ENCODE measurements at places on chromosomes 5 and 9.

GRCh38 chr9:77392328-77392727, 215.0 kb downstream of the VPS13A start:
- DNase-seq, result no peak

GRCh38 chr5:175867587-175868347, 3.6 kb upstream of the CPLX2 start:
- peak; percentile 33 for DNase-seq

- no peak for DNase-seq
These were observed 12.9 kb downstream of the DYNC2I2 start for GRCh38 chr9:128643519-128644300.

GRCh38 chr5:154977409-154977808, 36.1 kb upstream of the KIF4B start:
- DNase-seq, result no peak

GRCh38 chr5:110963495-110963894, 108.0 kb upstream of the TSLP start:
- DNase-seq, result no peak

DNA sequence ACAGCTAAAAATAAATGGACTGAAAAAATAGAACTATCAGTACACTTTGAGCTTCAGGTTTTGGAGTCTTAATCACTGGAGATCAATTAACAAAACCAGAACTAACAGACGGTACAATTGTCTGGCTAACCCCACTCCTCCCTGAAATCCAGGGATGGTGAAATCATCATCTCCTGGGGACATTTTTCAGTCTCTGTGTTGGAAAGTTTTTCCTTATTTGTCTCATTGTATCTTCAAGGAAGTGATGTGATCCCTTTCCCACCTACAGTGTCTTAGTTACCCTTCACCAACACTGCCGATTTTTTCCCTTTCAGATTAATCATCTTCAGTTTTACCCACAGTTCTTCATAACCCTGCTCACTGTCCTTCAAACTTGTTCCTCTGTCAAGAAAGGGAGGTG, 81.9 kb downstream of the MAP1B start:
- no peak for DNase-seq
